ENCODE measurements at places on chromosomes 7 and 10.
A peak's percentile ranks its signal among the peaks of the same experiment; 100 is the strongest.

GRCh38 chr10:118870467-118871243 is 115.9 kb upstream of the CACUL1 start:
- no peak for DNase-seq

GRCh38 chr7:156969972-156970420 is 20.5 kb downstream of the NOM1 start:
- DNase-seq, result peak; percentile 24

GRCh38 chr10:113704637-113705343 is 25.1 kb downstream of the CASP7 start:
- peak; percentile 13 for DNase-seq

- DNase-seq, result no peak
Measured at GRCh38 chr10:90745565-90745964, 112.3 kb downstream of the HTR7 start.

- DNase-seq, result no peak
Measured at GRCh38 chr10:130049244-130049643, 61.4 kb downstream of the C10orf143 start.

All from CD4-positive, alpha-beta memory T cell (primary cell).